CD4-positive, alpha-beta T cell treated with Interferon gamma for 1 hour (primary cell): ENCODE measurements at places on chromosomes 1 and 21.

DNA sequence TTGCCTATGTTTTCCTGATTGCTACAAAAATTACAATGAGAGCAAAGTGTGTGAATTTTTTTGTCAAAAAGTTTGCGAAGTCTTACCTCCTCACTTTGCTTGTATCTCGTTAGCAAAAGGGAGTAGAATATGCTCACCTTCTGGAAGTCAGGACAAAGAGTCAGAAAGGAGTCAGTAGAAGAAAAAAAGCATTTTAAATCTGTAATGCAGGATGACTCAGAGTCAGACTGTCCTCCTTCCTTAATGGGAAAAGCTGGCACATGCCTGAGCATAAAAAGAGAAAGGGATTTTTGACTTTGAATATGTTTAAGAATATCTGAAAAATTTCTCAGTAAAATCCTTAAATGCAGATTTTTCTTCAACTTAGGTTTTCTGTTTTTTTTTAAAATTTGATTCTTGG lies 14.2 kb upstream of the VN1R5 start:
- no peak for DNase-seq

- DNase-seq, result no peak
Observed at GRCh38 chr1:95086949-95087533, 14.3 kb upstream of the ALG14 start.

DNA sequence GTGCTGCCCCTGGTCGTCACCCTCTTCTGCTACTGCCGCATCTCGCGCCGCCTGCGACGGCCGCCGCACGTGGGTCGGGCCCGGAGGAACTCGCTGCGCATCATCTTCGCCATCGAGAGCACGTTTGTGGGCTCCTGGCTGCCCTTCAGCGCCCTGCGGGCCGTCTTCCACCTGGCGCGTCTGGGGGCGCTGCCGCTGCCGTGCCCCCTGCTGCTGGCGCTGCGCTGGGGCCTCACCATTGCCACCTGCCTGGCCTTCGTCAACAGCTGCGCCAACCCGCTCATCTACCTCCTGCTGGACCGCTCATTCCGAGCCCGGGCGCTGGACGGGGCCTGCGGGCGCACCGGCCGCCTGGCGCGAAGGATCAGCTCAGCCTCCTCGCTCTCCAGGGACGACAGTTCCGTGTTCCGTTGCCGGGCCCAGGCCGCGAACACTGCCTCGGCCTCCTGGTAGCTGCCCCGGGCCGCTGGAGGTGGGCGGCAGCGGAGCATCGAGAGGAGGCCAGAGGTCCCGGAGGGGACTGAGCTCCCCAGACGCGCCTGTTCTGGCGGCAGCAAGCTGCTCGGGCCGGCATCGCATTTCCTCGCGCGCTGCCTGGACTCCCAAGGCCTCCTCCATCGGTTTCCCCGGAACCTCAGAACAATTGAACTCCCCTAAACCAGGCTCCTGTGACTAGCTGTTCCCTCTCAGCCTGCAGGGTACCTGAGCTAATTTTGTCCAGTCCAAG lies 1.1 kb downstream of the GPR25 start:
- DNase-seq, result no peak

DNA sequence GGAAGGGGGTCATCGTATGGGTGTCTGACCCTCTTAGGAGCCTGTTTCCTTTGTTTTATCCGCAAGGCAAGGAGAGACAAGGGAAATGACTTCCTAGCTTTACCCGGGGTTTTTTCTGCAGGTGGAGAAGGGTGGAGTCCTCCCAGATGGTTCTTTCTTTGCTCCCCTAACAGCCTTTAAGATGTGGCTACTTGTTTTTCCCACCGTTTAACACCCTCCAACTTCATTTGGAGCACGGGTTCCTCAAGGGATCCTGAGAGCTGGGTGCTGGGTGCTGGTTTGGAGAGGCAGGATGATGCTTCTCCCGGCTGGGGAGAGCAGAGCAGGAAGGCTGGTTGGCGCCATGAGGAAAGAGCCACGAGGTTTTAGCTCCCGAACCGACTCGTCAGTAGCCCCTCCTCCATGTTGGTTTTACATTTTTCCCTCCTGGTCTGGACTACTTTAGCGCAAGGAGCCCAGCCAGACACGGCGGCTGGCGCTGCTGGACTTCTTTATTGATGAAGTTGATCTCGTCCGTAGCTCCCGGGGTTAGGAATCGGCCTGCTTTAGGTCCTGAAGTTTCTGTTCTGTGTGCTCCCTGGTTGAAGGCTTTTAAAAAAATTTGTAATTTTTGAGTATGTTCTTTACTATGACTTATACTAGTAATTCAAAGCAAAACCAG lies 1.4 kb downstream of the UCK2 start:
- no peak for DNase-seq

DNA sequence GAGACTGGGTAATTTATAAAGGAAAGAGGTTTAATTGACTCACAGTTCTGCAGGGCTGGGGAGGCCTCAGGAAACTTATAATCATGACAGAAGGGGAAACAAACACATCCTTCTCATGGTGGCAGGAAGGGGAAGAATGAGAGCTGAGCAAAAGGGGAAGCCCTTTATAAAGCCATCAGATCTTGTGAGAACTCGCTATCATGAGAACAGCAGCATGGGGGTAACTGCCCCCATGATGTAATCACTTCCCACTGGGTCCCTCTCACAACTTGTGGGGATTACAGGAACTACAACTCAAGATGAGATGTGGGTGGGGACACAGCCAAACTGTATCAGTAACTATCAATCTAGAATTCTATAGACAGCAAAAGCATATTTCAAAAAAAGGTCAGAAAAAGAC lies 64.7 kb upstream of the ACTRT2 start:
- DNase-seq, result no peak

DNA sequence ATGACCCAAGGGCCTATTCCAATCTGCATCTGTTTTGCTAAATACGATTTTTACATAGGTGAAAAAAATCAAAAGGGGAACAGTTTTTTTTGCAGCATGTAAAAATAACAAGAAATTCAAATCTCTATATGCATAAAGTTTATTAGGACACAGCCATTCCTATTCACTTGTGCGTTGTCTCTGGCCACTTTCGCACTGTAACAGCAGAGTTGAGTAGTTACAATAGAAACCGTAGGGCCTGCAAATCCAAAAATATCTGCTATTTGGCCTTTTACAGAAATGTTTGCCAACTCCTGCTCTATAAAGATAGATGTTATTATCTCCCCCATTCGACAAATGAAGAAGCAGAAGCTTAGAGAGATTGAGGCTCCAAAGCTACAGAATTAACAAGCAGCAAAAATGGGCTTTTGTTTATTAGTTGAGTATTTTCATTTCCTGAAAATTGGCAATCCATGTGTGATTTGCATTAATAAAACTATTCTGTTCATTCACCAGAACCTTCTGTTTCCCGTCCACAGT lies 5.5 kb downstream of the DYNLT5 start:
- no peak for DNase-seq

DNA sequence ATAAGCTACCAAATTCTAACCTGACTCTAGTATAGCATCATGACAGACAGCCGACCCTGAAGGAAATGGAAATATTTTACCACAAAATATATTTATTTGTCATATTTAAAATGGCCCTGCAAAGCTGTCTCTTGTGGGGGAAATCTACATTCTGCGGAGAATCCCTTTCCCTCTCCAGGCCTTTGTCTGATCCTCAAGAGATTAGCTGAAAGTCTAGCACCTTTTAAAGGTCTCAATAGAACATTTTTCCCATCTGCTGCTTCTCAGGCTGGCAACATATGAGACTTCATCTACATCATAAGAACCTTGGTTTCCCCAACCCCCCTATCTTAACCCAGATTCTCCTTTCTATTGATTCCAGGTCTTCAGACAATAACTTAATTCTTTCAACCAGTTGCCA lies 1.7 kb upstream of the OR11L1 start:
- DNase-seq, result no peak

DNA sequence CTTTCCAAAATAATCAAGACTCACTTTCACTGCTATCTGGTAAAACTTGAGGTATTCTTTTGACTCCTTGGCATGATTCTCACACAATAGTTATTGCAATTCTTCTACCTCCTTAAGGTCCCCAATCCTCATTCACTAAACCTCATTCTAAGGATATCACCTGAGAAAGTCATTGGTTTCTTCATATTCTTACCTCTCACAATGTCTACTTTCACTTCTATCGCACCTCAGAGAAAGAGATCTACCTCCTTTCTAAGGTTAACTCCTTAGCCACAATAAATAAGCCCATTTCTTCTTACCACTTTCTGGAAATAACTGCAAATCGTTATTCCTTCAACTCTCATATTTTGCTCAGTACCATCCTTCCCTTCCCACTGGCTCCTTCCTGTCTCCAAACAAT lies 18.7 kb downstream of the HNRNPR start:
- no peak for DNase-seq

- DNase-seq, result no peak
Observed at GRCh38 chr1:114229368-114229767, 75.7 kb upstream of the SYT6 start.

DNA sequence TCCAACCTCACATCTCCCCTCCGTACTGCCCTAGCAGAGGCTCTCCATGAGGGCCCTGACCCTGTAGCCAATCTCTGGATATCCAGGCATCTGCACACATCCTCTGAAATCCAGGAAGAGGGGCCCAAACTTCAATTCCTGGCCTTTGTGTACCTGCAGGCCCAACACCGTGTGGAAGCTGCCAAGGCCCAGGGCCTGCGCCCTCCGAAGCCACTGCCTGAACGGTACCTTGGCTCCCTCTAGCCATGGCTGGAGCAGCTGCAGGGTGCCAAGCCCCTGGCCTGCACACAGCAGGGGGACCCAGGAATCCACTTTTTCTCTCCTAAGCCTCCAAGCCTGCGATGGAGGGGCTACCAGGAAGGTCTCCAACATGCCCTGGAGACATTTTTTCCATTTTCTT lies 84.2 kb downstream of the PTGER3 start:
- no peak for DNase-seq

DNA sequence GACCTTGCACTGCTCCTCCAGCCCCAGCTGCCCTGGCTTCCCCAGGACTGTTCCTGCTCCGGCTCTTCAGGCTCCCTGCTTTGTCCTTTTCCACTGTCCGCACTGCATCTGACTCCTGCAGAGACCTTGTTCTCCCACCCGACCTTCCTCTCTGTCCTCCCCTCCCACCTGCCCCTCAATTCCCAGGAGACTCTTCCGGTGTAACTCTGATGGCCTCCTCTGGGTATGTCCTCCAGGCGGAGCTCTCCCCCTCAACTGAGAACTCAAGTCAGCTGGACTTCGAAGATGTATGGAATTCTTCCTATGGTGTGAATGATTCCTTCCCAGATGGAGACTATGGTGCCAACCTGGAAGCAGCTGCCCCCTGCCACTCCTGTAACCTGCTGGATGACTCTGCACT lies 550 bp downstream of the ACKR1 start:
- DNase-seq, result no peak

DNA sequence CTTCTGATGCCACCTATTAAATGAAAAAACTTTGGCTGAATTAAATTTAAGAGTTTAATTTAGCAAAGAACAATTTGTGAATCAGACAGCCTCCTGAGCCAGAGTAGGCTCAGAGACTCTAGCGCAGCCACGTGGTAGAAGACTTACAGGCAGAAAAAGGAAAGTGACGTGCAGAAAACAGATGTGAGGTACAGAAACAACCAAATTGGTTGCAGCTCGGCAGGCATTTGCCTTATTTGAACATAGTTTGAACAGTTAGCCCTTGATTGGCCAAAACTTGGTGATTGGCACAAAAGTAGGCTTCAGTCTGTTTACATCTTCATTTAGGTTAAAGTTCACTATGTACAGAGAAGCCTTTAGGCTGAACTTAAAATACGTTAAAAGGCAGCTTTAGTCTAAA lies 22.9 kb downstream of the TCP10L start:
- no peak for DNase-seq

DNA sequence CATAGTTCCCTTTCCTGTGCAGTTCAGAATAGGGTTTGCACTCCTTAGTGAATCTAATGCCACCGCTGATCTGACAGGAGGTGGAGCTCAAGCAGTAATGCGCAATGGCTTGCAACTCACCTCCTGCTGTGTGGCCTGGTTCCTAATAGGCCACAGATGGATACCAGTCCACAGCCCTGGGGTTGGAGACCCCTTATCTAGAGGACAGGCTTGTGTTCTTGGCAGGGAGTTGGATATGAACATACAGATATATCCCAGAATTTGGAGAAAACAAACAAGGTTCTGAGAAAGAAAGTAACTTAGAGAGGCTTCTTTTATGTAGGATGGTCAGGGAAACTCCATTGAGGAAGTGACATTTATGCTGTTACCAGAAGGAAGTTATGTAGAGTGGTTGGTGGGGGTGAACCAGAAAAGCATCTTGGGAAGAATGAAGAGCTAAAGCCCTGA lies 5.1 kb upstream of the PTPRC start:
- DNase-seq, result peak; percentile 52

- no peak for DNase-seq
Observed at GRCh38 chr21:25461725-25462124, 145.6 kb downstream of the MRPL39 start.

GRCh38 chr1:196464480-196464941 lies 143.7 kb downstream of the KCNT2 start:
- no peak for DNase-seq

DNA sequence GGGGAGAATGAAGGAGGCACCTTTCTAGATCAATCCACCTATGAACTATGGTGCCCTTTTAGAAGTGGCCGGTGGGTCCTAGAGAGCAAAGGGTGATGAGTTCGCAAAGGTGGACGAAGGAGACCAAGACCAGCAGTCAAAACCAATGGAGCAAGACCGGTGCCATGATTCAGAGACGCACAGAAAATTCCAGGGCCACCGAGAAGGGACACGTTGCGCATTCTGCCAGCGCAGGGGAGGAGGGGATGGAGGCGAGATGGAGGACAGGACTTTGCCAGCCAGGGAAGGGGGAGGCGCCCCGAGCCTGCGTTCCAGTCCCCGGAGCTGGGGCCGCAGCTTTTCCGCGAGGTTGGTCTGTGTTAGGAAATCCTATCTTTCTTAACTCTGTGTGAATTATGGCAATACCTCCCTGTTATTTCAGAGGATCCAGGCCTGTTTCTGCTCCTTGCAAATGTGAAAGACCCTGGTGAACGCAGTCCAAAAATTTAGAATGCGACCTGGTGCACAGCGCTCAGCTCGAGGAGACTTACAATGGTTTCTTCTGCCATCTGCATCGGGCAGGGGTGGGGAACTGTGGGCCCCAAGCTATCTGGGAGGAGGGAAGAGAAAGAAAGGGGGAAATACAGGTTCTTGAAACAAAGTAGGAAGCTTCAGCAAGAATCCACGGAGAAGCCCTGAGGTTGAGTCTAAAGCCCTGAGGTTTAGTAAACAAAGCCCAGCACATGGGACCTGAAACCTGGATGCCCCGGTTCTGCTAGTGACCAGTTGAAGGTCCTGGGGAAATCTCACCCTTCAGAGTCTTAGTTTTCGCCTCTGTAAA lies 129.4 kb downstream of the MRPS6 start:
- no peak for DNase-seq

DNA sequence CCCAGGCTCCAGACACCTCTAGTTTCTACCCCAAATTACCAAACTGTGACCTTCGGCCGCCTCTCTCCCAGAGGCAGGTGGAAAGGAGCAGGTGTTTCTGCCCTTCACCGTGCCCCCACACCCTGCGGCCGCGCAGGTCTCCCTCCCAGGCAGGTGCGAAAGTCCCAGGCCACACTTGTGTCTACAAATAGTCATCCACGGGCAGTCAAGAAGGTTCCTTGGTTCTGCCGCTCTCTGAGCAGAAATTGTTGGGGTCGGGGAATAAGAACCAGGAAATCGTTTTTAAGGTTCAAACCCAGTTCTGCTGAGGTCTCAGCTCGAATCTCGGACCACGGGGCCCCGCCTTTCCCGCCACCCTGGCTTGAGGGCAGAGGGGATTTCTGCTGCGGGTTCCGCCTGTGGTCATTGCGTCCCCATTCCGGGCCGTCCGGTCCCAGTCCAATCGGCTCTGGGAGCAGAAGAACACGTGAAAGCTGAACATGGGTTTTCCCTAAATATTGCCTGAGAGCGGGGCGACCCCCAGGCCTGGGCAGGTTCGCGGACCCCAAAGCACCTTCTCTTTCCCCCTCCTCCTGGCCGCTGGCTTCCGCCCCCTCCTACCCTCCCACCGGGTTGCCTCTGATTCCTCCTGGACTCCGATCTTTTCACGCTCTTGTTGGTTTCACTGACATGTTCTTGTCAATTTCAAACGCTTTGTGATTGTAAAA lies 1.2 kb upstream of the ATF3 start:
- peak; percentile 61 for DNase-seq
